ENCODE measurements at places on chromosomes 11 and 22.

- no peak for DNase-seq
These were observed 25.5 kb upstream of the NNMT start for GRCh38 chr11:114270531-114271270.

GRCh38 chr22:23110190-23110921, 31.4 kb downstream of the RSPH14 start:
- DNase-seq = no peak

GRCh38 chr11:1163321-1163910, 5.7 kb downstream of the MUC5AC start:
- DNase-seq = no peak

- no peak for DNase-seq
These were observed 631.5 kb downstream of the METTL15 start for GRCh38 chr11:28739489-28740280.

DNA sequence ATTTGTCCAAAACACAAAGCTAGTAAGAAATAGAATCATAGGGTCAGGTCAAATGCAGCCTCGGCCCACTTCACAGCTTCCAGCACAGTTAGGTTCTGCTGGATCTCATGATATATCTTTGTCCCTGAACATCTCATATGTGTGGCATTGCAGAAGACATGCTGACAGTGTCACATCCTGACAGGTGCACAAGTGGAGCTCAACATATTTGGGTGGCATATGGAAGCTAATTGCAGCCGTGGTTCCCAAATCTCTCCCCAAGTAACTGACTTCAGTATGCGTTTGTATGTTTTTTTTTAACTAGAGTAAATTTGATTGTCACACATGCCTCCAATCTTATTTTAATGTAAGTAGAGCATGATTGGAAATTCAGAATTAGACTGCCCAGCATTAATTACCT, 33.4 kb downstream of the NAV2 start:
- no peak for DNase-seq

DNA sequence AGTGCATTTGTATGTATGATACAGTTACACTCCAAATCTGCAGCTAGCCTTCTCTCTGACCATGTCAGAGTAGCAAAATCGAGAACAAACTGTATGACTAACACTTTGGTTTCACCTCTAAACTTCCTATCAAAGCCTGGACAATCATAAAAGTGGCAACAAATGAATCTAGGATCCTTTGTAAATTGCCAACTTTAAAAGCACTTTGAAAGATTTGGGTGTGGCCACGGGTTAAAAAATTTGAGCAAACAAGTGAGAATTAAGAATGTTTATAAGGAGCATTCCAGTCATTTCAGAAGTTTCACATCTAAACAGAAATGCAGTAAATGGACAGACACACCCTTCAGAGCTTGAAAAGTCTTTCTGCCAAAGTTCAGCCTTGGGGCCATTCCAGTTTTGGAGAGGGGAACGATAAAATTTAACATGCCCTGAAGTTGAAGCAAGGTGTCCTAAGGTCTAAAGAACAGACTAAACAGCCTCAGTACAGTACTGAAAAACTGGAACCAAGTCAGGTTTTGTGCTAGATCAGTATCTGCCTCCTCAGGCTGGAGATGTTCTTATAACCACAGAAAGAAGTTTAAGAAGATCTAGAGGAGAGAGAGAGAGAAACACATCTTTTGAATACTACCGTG, 181.9 kb upstream of the BDNF start:
- no peak for DNase-seq

DNA sequence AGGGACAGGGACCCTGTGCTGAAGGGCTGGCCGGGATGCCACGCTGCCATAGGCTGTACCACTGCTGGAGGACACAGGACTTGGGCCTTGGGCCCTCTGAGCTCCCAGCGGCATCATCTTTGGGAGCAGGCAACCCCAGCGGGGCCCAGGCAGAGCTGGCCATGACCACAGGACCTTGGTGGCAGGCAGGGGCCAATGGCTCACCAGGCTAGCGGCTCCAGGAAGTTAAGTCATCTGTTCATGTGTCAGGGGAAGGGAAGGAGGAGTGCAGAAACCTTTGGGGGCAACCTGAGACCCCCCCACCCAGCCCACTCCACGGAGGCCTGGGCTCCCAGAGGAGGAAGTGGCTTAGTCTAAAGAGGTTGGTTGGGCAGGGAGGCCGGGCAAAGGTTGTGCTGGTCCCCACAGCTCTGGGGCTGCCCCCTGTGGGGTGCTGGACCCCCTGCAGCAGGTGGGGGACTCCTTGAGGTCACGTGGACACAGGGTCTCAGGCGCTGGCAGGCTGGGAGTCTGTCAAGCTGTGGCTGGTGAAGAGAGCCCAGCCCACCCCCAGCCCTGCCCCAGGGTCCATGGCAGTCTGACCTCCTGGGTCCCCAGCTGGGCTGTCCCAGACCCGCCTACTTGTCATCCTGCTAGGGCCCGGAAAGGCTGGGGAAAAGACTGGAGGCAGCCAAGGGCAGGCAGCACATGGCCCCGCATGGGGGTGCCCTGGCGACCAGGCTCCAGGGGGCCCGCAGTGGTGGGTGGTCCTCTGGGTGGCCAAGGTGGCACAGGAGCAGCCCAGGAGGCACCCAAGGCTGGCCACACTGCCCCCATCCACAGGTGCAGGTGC, 184.3 kb downstream of the IGLL1 start:
- no peak for DNase-seq

DNA sequence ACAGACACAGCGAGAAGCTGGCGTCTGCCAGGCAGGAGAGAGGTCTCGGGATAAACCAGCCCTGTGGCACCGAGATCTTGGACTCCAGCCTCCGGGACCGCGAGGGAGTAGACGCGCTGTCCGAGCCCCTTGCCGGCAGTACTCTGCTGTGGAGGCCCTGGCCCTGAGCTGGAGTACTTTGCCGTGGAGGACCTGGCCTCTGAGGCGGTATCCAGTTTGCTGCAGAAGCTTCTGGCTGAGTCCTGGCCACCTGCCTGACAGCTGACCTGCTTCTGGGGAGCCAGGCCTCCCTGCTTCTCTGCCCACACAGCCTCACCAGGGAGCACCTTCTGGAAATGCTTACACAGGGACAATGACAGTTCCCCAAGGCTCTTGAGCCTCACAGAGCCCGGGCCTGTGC, 31.6 kb upstream of the CARS1 start:
- no peak for DNase-seq

GRCh38 chr22:47379037-47379436, 616.6 kb downstream of the TBC1D22A start:
- DNase-seq = no peak

DNA sequence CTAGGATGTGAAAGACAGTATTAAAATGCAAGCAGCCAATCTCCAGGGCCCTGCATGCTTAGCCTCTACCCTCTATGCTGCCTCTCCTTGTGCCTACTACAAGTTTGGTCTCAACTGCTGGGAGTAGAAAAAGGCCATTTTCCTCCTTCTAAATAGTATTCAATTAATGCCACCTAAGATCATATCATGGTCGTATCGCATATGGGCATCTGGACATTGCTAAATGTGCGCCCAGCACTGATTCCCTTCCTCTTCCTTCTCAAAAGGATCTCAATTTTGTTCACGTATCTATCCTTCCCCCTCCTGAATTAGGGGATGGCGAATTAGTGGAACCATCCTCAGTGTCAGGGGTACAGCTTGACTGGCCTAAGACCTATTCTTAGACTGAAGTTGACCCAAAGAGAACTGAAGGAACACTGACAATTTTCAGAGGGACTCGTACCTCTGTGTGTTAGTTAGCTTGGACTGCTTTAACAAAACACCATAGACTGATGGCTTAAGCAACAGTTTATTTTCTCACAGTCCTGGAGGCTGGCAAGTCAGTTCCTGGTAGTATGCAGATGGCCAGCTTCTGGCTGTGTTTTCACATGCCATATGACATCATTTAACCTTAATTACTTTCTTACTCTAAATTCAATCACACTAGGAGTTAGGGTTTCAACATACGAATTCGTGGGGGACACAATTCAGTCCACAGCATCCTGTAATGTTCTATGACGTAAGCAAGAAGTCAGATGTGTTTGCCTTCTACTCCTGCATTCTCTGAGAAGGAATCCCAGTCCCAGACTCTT, 8.5 kb upstream of the NUP50 start:
- no peak for DNase-seq

GRCh38 chr22:46736705-46737104, 1.3 kb downstream of the CERK start:
- no peak for DNase-seq

GRCh38 chr22:23205339-23206049, 25.2 kb downstream of the BCR start:
- no peak for DNase-seq

GRCh38 chr11:3837793-3838192, 3.0 kb downstream of the RHOG start:
- no peak for DNase-seq

GRCh38 chr11:9219115-9219514, 46.0 kb downstream of the DENND5A start:
- no peak for DNase-seq

- no peak for DNase-seq
These were observed 3.4 kb upstream of the RCOR2 start for GRCh38 chr11:63920126-63920938.

DNA sequence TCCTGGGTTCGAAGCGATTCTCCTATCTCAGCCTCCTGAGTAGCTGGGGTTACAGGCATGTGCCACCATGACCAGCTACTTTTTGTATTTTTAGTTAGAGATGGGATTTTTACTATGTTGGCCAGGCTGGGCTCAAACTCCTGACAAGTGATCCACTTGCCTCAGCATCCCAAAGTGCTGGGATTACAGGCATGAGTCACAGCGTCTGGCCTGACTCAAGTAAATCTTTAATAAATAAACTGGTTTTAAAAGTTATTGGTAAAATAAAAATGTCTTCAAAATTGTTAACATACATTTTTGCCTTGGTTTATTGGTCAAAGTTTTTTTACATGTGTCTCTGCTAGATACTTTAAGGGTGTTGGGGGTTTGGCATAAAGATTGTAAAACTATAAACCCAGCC, 7.3 kb upstream of the PES1 start:
- no peak for DNase-seq

- DNase-seq = no peak
These were observed 37.4 kb downstream of the PRR5L start for GRCh38 chr11:36333468-36333867.

DNA sequence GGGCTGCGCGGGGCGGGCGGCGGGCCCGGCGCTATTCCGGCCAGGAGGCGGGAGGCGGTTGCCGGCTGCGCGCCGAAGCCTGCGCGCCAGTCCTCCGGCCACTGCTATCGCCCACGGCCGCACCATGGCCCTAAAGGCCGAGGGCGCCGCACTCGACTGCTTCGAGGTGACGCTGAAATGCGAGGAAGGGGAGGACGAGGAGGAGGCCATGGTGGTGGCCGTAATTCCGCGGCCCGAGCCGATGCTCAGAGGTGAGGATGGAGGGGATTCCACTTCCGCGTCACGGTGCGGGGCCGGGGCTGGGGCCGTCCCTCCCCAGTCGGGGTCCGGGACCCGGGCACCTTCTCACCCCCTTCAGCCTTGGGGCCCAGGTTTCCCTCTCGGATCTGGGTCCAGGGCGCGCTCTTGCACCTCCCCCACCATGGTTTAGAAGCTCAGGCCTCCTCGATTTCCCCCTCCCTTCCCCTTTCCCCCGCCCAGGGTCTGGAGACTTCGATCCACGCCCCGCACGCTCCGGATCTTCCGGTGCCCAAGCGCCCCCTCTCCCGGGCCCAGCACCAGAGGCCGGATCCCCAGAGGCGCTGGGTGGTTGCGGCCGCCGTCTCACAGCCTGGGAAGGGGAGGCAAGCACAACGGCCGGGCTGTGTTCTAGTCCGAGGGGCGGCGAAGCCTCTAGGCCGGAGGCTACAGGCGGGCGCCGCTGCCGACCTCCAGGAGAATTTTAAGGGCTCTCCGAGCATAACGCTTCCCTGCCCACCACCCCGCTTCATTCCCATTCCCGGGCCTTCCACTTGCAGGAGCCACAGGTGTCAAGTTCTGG, 517 bp downstream of the SPINDOC start:
- DNase-seq = no peak

- no peak for DNase-seq
These were observed 20.2 kb downstream of the MS4A6E start for GRCh38 chr11:60347084-60347797.

- DNase-seq = no peak
These were observed 2.9 kb upstream of the CYP2R1 start for GRCh38 chr11:14894657-14895598.

- no peak for DNase-seq
These were observed 958.5 kb downstream of the BRD1 start for GRCh38 chr22:48869161-48869560.

DNA sequence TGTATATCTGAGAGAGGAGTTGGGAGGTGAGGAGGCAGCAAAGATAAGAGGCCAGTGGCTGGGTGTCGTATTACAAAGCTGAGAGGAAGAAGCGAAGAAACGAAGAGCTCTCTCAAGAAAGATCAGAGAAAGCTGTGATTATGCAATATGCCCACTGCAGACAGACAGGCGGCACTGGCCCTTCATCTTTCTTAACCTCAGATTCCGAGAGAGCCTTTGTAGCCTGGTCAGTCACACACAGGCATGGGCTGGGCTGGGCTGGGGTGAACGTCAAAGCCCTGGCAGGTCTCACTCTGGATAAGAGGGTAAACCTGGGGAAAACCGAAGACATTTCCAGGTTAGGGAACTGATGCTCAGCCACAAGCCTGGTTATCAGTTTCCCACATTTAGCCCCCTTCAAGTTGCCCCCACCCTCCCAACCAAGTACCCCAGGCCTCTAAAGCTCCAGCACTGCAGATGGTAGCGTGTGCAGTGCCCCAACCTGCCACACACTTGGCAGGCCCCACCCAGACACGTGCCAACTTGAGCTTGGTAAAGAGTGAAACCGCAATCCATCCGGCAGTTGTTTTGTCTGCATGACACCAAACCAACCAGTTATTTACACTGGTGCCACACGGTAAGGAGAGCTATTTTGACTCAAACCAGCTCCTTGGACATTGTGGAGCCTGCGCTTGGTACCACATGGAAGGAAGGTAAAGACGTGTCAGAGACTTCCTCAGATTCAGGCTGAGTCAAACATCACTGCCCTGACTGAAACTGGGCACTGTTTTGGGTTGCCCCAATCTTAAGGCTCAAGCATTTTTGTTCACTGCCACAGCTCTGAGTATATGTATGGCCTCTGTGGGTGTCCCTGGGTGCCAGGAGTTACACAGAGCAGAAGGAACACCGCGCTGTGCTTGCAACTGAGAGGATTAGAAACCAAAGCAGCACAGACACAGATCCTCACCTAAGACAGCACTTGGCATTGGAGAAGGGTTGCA, 135.9 kb downstream of the FDX1 start:
- DNase-seq = no peak

DNA sequence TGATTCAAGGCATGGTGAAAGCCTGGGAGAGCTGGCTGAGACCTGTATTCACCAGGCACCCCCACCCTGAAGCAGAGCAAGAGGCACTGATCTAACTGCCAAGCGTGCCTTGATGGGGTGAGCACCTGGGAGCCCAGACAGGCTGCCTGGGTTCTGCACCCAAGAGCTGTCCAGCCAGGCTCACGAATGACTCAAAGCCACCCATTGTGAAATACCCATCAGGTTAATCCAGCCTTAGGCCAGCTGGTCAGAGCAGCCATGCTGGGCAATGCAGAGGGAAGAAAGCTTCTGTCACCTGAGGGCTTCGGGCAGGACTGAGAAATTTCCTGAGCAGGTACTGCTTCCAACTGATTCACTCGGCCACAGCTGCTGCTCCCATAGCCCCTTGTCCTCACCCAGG, 22.1 kb downstream of the THOC5 start:
- DNase-seq = no peak

Measured in stimulated activated CD8-positive, alpha-beta memory T cell treated with anti-CD3 and anti-CD28 coated beads, Interleukin-7, amount 100 ng/mL, for 48 hours (primary cell).